ENCODE measurements at places on chromosomes 2 and 18.

GRCh38 chr2:145760781-145761649 lies 1241.1 kb upstream of the ZEB2 start:
- DNase-seq: no peak

GRCh38 chr2:54673501-54673998 lies 49.9 kb upstream of the EML6 start:
- DNase-seq: no peak

DNA sequence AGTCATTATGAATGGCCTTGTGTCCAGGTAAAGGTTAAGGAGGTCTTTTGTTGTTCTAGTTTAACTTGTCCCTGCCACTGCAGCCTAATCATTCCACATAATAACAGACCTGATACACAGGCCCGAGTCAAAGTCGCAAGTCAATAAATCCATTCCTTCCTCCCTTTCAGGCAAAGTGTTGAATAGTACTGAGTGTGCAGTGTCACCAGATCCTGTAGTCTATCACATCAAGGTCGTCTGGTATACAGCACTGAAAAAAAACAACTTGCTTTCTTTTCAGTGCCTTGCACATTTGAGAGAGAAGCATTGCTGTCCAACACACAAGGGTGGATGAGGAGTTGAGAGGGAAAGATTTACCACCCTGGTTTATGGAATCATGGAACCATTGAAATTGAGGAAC lies 606.2 kb downstream of the BCL11A start:
- DNase-seq: no peak

DNA sequence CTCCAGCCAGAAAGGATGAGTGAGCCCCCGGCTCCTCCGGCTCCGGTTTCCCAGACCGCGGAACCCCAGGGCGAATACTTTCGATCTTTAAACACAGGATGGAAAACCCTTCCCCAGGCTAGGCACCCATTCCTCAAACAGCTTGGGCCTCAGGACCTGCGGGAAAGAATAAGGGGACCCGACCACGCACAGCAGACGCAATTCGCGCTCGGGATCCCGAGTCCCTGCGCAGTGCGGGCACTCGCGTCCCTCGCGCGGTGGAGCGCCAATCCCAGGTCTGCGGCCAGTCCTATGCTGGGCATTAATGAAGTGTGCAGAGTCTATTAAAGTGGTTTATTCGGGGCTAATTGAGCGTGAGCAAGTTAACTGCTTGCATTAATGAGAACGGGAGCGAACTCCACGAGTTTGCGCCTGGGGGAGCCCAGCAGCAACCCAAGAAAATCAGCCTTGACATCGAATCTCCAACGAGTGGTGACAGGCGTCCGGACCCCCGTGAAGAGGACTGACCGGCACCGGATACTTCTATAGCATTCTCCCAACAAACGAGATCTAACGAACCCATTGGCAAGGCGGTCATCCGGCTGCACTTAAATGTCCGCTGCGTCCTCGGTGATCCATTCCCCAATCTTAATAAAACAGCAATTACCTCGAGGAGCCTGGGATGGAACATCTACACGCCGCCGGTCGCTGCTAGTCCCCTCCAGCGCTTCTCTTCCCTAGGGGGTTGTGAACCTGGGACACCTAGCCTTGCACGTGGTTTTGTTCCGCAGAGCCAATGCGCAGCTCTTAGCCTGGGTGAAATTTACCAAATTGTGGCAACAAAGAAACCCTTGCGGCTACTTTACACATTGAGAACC lies 1.6 kb downstream of the OSR1 start:
- DNase-seq: no peak

- no peak for DNase-seq
Measured at GRCh38 chr2:71889759-71890684, 257.6 kb downstream of the CYP26B1 start.

DNA sequence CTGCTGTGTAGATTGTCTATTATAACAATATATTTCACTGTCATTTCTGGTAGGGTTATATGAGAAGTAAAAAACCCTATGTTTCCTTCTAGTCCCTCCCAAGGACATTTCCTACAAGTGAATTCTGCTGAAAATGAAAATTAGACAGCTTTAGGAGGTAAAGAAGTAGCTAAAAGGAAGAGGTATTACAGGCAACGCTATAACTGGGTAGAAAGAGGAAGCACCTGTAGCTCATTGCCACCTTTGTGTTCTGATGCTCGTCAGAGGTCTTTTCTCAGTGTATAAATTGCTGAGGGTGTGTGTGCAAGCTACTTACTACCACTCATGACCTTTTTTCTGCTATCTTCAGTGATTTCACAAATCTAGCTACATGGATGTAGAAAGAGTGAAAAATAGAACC lies 1.4 kb downstream of the DNAJC10 start:
- no peak for DNase-seq

- no peak for DNase-seq
Measured at GRCh38 chr2:12652723-12653122, 64.0 kb upstream of the TRIB2 start.

- DNase-seq: no peak
Measured at GRCh38 chr2:38203446-38203810, 127.5 kb upstream of the CYP1B1 start.

- DNase-seq: no peak
Measured at GRCh38 chr18:48720655-48721025, 181.8 kb downstream of the CTIF start.

GRCh38 chr2:53802617-53803151 lies 15.8 kb downstream of the ERLEC1 start:
- no peak for DNase-seq

DNA sequence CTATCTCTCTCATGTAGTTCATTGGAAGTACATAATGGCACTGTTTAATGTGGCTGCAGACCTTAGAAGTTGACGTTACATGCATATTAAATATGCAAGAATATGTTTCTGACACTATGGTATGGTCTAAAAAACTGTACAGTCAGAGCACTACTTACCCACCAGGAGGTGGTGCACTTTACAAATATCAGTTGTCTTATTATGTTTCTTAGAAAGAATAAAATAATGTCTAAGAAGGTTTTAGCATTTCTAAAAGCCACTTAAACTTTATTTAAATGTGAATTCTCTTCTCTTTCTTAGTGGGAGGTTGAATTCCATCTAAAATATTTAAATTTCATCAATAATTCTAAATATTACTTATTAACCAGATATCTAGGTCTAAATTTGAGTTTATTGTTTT lies 4.3 kb downstream of the TMEFF2 start:
- DNase-seq: no peak

- DNase-seq: no peak
Measured at GRCh38 chr2:25617948-25618646, 55.3 kb downstream of the DTNB start.

GRCh38 chr2:55518841-55519165 lies 715 bp upstream of the CFAP36 start:
- DNase-seq: no peak

DNA sequence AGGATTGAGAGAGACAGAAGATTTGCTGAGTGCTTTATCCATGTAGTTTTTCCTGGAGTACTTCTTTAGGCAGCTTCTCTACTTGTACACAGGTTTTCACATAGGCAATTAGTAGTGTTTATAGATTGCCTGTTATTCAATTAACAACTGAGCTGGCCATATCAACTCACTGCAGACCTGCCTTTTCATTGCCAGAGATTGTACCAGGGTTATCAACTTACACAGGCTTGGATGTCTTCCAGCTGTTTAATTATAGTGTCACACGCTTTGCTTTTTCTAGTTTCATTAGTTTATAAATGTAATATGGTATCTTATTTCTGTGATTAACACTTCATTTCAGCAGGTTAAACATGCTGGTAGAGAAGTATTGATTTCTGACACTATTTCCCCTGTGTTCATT lies 125.9 kb downstream of the GPD2 start:
- DNase-seq: no peak

GRCh38 chr2:110940376-110940910 lies 180.3 kb upstream of the BCL2L11 start:
- DNase-seq: no peak

GRCh38 chr2:83823229-83823628 lies 635.9 kb downstream of the SUCLG1 start:
- no peak for DNase-seq

DNA sequence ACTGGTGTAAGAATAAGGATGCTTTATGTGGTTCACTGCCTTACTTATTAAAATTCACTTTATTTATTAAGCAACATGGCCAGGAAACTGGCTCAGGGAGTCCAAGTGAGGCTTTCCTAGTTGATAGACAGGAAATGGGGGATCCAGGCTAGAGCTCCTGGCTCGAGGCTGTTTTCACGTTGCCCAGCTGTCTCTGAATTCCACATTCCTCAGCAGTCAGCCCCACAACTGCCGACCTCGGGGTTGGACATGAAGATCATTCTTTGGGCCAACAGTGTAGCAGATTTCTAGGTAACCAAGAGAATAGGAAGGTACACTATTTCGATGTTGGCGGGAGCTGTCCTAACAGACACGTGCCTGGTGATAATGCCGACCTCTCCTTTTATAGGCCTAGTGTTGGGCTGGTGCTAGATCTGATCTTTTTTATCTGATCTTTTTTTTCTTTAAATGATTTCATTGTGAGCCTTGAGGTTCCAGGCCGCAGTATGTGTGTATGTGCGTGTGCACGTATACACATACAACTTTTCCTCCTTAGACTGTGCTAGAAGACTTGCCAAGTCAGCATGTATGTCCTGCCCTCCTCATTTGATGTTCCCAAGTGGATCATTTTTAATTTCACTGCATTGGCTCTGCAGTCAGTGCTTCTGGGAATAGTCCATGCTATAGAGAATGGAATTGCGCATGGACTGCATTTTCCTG lies 103.5 kb downstream of the CABLES1 start:
- DNase-seq: no peak

GRCh38 chr2:128279009-128279408 lies 39.7 kb downstream of the HS6ST1 start:
- no peak for DNase-seq

GRCh38 chr18:23756590-23757436 lies 67.6 kb downstream of the LAMA3 start:
- no peak for DNase-seq

- no peak for DNase-seq
Measured at GRCh38 chr2:23649303-23649702, 264.3 kb downstream of the KLHL29 start.

DNA sequence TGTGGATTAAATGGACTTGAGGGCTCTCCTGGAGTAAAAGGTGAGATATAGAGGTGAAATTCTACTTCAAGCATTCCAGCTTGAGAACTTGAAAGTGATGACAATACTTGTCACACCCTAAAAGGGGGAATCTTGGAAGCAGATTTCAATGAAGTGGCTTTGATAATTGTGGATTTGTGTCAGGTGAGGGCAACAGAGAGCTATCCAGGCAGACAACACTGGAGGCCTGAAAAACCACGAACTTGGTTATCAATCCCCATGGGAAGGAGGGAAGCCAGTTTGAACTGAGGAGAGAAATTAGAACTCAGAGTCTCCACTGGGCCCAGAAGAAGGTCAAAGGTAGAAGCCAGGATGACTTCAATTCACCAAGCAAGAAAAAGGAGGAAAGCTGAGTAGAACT lies 263.9 kb downstream of the FIGN start:
- DNase-seq: no peak

GRCh38 chr18:77548790-77549420 lies 299.3 kb downstream of the GALR1 start:
- DNase-seq: no peak

DNA sequence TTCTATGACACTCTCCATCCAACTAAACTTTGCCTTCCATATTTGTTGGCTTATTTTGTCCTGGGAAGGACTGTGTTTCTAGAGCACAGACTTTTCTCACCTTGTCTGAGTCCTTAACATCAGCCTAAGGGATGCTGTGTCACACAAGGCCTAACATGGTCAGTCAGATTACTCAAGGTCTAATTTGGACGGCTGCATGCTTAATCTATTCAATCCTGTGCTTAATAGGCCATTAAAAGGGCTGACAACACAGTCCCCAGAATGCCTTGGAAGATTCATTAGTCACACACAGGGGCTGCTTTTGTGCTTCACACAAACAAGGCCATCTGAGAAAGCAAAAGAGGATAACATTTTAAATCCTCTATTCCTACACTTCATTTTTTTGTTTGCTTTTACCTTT lies 84.0 kb downstream of the DYNAP start:
- DNase-seq: no peak

- DNase-seq: no peak
Measured at GRCh38 chr2:62471816-62472215, 34.2 kb downstream of the TMEM17 start.

- DNase-seq: no peak
Measured at GRCh38 chr2:110105608-110106467, 9.8 kb downstream of the MALL start.

- no peak for DNase-seq
Measured at GRCh38 chr2:128324008-128324896, 5.6 kb upstream of the HS6ST1 start.

DNA sequence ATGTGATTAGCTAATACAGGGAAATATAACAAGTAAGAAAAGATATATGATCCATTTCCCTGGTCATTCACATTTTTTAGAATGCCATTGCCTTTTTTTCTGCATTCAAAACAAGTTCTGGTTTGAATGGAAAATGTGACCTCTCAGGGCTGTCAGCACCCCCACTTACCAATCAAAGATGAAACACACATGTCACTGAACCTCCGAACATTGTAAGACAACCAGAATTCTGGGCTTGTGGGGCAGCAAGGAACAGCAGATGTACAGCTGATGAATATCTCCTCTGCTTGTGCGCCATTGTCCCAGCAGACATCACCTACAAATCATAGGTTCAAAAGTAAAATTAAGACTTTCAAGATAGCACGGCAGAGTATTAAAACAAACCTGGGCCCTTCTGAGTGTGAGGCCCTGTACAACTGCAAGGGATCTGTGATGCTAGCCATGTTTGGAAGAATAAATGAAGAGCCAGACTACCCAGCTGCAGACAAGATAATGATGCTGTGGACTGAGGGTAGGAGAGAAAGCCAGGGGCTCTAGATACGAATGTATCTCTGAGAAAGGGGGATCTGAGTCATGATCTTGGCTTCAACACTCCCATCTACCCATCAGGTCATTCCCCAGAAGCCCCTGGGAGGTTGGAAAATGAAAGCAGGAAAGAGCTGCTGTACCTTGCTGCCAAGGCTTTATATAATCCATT lies 108.7 kb upstream of the SERTAD2 start:
- DNase-seq: no peak

GRCh38 chr2:144995482-144995881 lies 475.6 kb upstream of the ZEB2 start:
- no peak for DNase-seq

DNA sequence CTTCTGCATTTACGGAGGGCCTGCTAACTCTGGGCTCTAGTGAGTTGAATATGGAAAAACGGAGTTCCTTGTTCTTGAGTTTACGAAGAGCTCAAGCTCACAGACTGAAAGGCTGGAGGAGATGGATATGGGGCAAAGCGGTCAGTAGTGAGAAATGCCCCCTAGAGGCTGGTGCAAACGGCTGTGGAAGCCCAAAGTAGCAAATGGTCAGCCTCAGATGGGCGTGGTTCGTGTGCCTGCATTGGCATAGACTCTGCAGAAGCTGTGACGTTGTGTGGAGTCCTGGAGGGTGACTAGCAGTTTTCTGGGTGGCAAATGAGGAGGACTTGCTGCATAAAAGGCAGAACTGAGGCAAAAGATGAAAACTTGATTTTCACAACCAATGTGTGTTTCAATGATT lies 93.6 kb upstream of the TWIST2 start:
- no peak for DNase-seq

DNA sequence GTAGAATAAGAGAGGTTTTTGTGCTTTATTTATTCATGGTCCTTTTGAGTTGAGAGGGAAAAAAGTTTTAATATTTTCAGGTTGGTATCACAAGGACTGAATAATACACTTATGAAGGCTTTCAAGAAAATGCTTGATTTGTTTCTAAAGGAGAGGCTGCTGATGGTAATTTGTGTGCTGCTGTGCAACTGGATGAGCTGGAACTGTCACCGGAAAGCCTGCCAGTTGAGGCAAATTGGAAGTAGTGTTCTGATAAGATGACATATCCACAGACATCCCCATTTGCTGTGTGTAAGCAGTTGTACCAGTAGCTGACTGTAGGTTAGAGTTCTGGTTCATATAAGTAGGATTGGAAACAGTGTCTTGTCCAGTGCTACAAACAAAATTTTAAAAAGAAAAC lies 21.6 kb upstream of the CACNB4 start:
- no peak for DNase-seq

Measured in NCI-H1048 (cell line).